Activated CD4-positive, alpha-beta memory T cell treated with anti-CD3 and anti-CD28 coated beads, Interleukin-2, amount 10 ng/mL, durations not matched to agents 7 days and 5 days (primary cell): ENCODE measurements at places on chromosomes 12 and 14. TPM values are rescaled to one million over a fixed set of nuclear protein-coding genes. Genes with fewer than 3 reads are reported as not detected.

- DNase-seq, result no peak
- no peak overlapping the region for H3K4me3 ChIP-seq
- peaks cover 4% of the 10 kb centered on the region for H3K4me1 ChIP-seq
- H3K27ac ChIP-seq, result no peak overlapping the region
- peaks cover 15% of the 10 kb centered on the region for H3K36me3 ChIP-seq
Measured at GRCh38 chr12:29113101-29113500, 36.0 kb upstream of the FAR2 start.

DNA sequence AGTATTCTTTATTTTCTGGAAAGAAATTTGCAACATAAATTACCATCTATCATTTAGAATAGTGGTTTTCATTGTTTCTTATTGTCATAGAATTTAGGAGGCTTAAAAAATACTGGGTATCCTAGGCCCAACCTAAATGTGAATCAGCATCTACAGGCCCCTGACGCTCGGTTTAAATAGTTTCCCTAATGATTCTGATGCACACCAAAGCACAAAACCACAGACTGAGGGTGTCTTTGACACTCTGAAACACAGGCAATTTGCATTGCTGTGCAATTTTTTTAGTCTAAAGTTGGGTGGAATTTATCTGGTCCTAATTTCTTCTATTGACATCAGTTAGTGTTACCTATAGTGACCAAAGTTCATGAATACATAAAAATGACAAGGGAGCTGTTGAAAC is 87.6 kb upstream of the SSTR1 start:
- no peaks in the 10 kb centered on the region for H3K36me3 ChIP-seq
- no peak overlapping the region for H3K27ac ChIP-seq
- no peak for DNase-seq
- H3K4me3 ChIP-seq, result no peak overlapping the region
- H3K4me1 ChIP-seq, result peaks cover 4% of the 10 kb centered on the region
- H3K27me3 ChIP-seq, result no peaks in the 10 kb centered on the region

GRCh38 chr14:62914025-62914424 is 131.2 kb downstream of the KCNH5 start:
- no peak overlapping the region for H3K4me3 ChIP-seq
- H3K4me1 ChIP-seq, result no peaks in the 10 kb centered on the region
- H3K27me3 ChIP-seq, result no peaks in the 10 kb centered on the region
- H3K27ac ChIP-seq, result no peak overlapping the region
- H3K36me3 ChIP-seq, result no peaks in the 10 kb centered on the region

GRCh38 chr12:66320996-66321395 is 18.7 kb downstream of the HELB start:
- no peak overlapping the region for H3K4me3 ChIP-seq
- no peaks in the 10 kb centered on the region for H3K27me3 ChIP-seq
- no peak overlapping the region for H3K27ac ChIP-seq
- DNase-seq, result no peak
- peaks cover 16% of the 10 kb centered on the region for H3K4me1 ChIP-seq

GRCh38 chr12:2118481-2119255 is 65.9 kb downstream of the CACNA1C start:
- H3K4me1 ChIP-seq, result no peaks in the 10 kb centered on the region
- peaks cover 3% of the 10 kb centered on the region for H3K27me3 ChIP-seq
- no peaks in the 10 kb centered on the region for H3K36me3 ChIP-seq
- no peak overlapping the region for H3K27ac ChIP-seq
- H3K4me3 ChIP-seq, result no peak overlapping the region

DNA sequence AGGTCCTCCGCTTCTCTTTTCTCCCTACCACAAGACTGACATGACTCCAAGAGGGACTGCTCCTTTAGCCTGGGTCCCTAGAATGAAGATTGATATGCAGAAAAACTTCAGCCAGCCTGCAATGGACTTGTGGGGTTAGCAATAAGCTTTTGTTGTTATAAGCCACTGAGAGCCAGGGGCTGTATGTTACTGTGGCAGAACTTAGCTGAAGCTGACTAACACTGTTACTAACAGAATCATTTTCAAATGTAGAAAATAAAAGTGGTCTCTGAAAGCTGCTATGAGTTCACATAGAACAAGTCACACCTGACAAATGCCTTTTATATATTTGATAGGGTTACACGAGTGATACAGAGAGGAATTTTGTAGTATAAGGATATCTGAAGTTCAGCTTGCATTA is 13.6 kb upstream of the RFLNA start:
- no peak for DNase-seq
- H3K27ac ChIP-seq, result no peak overlapping the region
- H3K27me3 ChIP-seq, result peaks cover 26% of the 10 kb centered on the region
- no peak overlapping the region for H3K4me3 ChIP-seq

IL26 gene
- total RNA-seq, result 2.3 TPM

EML5 gene
- 2.4 TPM for total RNA-seq

CLEC2B gene
- 79.6 TPM for total RNA-seq

SERPINA9 gene
- total RNA-seq, result not detected

NRL gene
- total RNA-seq, result 2.4 TPM
